ENCODE measurements at places on chromosomes 13 and 19.

DNA sequence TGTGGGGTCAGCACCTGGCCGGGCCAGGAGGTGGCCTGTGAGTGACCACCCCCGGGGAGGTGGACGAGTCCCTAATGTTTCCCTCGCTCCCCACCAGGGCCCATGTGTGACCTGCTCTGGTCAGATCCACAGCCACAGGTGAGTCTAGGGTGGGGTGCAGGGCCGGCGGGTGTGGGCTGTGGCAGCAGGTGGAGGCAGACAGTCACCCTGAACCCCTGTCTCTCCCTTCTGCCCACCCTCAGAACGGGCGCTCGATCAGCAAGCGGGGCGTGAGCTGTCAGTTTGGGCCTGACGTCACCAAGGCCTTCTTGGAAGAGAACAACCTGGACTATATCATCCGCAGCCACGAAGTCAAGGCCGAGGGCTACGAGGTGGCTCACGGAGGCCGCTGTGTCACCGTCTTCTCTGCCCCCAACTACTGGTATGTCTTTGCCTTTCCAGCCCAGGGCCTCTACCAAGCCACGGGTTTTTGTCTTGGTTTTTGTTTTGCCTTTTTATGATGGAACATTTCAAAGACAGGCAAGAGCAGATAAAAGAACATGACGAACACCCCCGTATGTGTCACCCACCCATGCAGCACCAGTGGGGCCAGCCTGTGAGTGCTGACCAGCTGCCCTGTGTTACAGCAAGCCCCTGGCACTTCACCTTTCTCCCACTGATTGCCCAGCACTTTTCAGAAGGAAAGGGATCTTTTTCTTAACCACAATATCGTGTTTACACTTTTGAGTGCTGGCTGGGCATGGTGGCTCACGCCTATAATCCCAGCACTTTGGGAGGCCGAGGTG is 24.9 kb downstream of the CCDC8 start:
- DNase-seq, result no peak

- DNase-seq, result no peak
Observed at GRCh38 chr13:33536601-33537000, 251.0 kb upstream of the STARD13 start.

DNA sequence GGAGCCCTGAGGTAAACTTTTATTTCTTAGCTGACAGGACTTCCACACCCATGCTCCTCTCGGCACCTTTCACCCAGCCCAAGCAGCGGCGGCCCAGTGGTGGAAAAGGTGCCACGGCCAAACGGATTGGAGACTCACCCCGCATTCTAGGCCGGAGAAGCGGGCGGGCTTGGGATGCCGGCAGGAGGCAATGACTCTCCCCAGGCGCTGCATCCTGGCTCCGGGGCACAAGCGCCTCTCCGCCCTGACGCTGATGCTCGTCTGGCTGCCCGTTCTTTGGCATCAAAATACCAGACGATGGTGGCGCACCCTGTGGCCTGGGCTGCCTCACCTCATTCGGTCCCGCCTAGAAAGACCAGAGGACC is 6.7 kb upstream of the ZNF606 start:
- DNase-seq, result no peak

- no peak for DNase-seq
Observed at GRCh38 chr13:113759525-113760137, 605 bp downstream of the TMEM255B start.

DNA sequence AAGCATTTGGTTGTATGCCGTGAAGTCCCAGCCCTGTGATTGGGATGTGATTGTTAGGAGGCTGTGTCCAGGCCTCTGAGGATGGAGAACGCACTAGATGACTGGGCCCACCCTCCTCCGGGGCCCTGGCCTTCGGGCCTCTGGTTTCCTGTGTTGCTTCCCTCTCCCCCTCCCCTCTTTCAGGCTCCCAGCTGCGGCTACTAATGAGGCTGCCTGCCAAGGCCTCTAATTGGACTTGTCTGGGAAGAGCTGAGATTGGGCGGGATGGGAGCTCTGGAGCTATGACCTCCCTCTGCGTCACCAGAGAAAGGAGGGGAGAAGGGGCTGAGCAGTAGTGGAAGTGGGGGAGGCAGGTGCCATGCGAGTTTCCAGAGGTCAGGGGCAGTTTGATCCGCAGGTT is 9.9 kb downstream of the PTH2 start:
- no peak for DNase-seq

GRCh38 chr19:48506138-48506733 is 5.4 kb downstream of the LMTK3 start:
- DNase-seq, result no peak

- no peak for DNase-seq
Observed at GRCh38 chr13:98896868-98897144, 81.1 kb downstream of the DOCK9 start.

- DNase-seq, result no peak
Observed at GRCh38 chr13:99144306-99144705, 56.3 kb upstream of the UBAC2 start.

- DNase-seq, result no peak
Observed at GRCh38 chr19:43450545-43450997, 14.8 kb downstream of the LYPD3 start.

DNA sequence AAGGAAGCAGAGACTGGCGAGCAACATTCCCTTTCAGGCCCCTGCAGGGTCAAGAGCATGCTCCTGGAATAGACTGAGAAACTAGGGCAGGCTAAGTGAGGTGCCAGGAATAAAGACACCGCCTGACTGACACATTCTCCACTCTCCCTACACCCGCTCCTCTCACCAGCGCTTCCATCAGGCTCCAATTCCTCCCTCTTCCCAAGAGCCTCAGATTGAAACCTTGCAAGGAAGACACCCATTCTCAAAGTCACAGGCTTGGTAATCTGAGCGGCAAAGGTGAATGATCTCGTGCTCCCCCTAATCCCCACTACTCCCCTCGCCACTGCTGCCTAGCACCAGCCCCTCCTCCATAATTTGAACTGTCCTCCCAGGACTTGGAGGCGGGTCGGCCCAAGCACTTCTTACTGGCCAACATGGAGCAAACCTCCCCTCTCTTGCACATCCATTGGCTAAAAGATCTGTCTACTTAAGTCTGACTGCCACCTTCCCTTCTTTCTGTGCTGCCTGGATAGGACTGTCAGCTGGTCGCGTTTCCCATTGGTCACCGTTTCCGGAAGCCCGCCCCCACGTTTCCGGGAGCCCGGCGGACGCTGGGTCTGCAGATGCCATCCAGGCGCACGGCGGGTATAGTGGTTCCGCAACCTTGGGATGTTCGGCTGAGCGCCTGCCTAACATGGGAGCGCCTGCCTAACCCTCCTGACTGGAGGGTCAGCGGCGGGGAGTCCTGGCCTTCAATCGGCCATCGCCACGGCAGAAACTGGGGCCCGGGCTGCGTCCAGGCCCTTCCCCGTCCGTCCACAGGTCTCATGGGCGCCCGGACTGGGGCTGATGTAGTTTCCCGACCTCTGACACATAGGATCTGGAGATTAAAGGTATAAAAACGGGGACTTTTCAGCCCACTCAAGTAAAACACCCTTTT is 33.6 kb downstream of the ZNF383 start:
- DNase-seq, result no peak

- DNase-seq, result no peak
Observed at GRCh38 chr13:90947976-90948375, 399.5 kb upstream of the MIR17HG start.

All from stimulated activated CD8-positive, alpha-beta memory T cell treated with anti-CD3 and anti-CD28 coated beads, Interleukin-15, amount 100 ng/mL, for 1 hour (primary cell).